Mucosa of descending colon (tissue), 3 donors: ENCODE measurements at places on chromosomes 2 and 18. TPM values are rescaled to one million over a fixed set of nuclear protein-coding genes. Genes with fewer than 3 reads are reported as not detected.

DNA sequence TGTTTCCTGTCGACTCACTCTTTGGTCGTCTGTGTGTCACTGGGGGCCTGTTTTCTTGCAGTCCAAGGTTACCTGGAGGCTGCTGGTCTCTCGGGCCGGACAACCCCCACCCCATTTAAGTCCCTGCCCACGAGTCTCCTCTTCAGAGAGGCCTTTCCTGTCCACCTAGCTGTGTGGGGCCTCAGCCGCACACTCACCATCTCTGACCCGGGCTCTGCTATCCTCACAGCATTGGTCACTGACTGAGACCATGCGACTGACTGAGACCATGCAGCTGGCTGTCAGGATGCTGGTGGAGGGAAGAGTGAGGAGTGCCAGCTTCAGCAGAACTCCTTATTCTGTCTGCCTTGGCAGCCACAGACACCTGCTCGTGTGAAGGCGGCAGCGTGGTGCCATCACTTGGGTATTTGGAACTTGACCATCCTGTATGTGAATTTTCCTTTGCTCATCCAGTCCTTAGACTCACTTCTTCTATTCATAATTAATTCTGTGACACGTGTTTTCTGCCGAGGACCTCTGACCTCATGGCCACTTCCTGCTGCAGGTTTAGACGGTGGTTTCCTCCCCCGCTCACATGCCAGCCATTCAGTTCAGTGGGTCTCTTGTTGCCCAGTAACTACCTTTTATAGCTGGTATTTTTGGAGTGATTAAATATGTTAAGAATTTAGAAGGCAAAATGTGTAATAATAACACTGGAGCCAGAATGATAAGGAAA lies 47.5 kb upstream of the ASB1 start:
- no peak for DNase-seq

GRCh38 chr2:205706769-205707381 lies 24.6 kb downstream of the NRP2 start:
- DNase-seq = peak; percentile 50

- no peak for DNase-seq
Measured at GRCh38 chr2:53130441-53130943, 637.1 kb upstream of the CHAC2 start.

The B3GNT7 gene
- total RNA-seq = 330 TPM

The CDH7 gene
- total RNA-seq = not detected

The GNAL gene
- 20.7 TPM for total RNA-seq

The NAT8 gene
- total RNA-seq = not detected

- DNase-seq = no peak
Measured at GRCh38 chr18:58152216-58152615, 108.2 kb downstream of the NEDD4L start.

The ATOH8 gene
- 1.9 TPM for total RNA-seq

DNA sequence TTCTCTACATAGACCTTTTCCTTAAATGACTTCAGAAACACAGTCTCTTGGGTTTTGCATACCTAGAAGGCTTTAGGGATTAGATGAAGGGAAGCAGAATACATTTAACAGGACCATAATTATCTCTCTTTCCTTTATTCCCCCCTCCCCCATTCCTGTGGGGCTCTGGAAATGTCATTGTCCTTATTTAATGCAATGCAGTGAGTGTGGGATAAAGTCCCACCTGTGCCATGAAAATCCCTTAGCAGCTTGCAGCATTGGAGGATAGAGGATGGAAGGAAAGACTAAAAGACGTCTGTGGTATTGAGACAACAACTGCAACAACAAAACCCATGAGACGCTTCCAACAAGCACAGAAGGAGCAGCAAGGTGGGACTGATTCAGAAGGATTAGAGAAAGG lies 117.8 kb upstream of the DCC start:
- no peak for DNase-seq

DNA sequence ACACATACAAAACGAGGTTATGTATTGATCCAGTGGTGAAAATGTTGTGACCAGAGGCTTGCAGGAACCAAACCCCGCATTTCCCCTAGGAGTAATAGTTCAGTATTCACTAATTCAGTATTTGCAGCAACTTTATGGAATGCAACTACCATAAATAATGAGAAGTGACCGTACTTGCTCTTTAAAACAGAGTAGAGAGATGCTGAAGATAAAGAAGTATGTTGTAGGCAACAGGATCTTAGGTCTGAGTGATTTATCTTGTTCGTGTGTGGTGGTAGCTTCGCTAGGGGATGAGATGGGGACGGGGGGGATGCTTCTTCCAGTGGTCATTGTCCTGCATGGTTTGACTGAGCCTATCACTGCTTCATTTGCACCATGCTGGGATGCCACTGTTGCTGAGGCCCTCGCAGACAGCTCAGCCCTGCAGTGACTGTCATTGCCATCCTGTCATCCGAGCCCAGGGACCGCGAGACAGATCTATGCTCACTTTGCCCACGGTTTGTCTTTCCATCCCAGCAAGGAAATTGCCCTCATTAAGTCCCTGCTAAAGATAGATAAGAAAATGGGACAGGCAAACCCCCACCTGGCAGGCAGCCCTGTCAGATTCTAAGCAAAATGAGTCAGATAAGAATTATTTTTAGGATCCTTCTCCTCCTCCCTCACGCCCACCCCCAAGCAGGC lies 181.3 kb downstream of the CTIF start:
- DNase-seq = no peak

DNA sequence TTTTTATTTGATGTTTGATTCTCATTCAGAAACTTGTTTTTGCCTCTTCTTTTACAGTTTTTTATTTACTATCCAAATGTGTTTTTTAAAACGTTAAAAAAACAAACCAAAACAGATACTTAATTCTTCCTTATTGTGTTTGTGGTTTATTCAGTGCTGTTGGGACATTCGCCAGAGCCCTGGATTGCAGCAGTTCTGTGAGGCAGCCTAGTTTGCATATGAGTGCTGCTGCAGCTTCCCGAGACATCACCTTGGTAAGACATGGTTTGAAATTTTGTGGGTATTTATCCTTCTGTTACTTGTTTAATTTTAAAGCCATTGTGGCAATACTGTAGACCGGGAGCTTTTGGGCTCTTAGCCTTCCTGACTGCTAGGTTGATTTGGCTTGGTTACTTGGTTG lies 91.2 kb downstream of the MTA3 start:
- no peak for DNase-seq

The ANO7 gene
- total RNA-seq = 106 TPM

DNA sequence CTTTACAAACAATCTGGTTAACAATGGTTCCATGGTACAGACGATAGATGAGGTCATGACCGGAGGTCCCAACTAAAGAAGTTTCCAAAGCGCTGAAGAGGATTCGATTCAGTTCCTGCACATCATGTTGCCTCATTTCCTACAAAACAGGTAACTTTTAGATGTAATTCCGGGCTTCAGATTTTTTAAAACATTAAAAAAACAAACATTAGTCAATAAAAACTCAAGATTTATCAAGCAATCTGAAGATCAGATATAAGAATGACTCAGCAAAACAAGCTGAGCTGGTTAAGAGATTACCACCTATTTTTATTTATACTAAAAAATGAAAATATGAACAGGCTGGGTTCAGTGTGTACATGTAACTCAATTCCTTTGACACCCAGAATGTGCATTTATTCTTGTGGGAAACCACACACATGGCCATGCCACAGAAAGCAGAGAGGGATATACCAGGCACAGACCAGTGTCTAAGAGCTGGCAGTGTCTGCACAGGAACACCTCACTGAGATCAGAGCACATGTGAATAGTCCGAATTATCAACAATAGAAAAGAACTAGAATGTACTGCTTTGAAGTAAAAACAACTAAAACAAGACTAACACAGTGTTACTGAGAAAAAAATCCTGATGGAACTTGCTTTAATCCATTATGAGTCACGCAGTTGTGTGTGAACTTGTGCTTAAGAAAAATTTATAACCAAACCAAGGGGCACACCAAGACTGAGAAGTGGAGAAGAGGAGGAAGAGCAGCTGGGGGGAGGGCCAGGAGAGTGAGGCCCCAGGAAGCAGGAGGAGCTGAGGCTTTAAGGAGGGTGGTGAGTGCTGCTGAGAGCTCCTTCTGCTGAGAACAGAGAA lies 9.5 kb downstream of the USP40 start:
- no peak for DNase-seq

DNA sequence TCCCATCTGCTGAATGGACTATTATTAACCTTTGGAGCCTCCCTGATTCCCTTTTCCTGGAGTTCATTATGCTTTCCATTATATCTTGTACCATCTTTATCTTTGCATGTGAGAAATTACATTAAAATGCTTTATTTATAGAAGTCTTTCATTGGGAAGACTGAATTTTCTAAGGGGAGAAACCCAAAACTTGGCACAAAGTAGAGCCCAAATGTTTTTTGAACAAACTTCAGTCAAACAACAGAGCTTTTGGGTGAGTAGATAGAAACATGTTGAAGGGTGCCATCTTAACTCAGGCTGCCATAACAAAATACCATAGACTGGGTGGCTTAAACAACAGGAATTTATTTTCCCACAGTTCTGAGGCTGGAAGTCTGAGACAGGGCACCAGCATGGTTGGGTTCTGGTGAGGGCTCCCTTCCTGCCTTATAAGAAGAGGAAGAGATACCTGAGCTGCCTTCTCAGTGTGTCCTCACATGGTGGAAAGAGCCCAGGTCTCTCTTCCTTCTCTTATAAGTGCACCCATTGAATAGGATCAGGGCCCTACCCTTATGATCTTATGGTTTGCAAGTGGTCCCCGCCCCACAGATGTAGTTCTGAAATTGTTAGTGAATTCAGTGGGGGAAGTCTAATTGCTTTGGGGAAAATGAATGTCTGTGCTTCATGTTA lies 19.2 kb downstream of the RALB start:
- no peak for DNase-seq

GRCh38 chr2:210189452-210190138 lies 18.4 kb upstream of the KANSL1L start:
- DNase-seq = no peak

DNA sequence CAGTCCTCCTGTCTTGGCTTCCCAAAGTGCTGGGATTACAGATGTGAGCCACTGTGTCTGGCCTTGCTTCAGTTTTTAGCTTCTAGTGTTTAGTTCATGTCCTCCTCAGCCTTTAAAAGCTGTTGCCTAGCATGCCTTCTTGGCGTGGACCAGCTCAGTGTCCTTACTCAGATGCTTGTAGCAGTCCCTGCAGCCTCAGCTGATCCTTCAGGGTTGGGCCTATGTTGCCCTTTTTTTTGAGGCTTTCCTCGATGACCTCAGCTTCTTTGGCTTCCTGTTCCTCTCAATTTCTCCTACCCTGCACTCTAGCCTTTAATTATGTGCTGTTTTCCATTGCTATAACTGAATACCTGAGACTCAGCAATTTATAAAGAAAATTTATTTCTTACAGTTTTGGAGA lies 57.7 kb downstream of the TANC1 start:
- no peak for DNase-seq

DNA sequence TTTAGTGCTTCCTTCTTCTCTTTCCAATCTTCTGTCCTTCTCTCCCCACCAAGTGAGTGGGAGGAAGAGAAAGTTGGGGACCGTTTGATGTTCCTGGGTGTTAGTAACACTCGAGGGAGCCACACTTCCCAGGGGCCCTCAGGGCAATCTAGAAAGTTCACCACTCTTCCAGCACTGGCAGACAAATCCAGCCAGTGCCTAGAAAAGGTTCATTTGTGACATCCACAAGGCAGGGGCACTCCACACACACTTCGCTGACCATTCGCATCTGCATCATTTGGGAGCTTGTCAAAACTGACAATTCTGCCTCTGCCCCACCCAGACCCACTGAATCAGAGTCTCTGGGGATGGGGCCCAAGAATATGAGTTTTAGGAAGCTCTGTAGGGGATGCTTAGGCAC lies 86.8 kb upstream of the ST3GAL5 start:
- no peak for DNase-seq

The TP53I3 gene
- 121 TPM for total RNA-seq

DNA sequence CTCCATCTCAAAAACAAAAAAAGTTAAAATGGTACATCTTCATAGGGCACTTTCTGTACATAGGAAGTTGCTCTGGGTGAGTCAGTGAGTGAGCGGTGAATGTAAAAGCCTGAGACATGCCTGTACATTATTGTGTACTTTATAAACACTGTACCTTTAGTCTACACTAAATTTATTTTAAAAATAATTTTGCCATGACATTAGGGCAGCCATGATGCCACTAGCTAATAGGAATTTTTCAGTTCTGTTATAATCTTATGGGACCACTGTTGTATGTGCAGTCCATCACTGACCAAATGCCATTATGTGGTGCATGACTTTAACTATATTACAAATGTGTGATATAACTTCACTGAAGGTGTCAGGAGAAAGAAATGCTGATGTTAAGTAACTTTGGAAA lies 11.0 kb upstream of the TXNDC2 start:
- DNase-seq = no peak

GRCh38 chr18:39624961-39625360 lies 2059.4 kb upstream of the CELF4 start:
- no peak for DNase-seq

- DNase-seq = no peak
Measured at GRCh38 chr2:6372317-6372901, 493.3 kb downstream of the CMPK2 start.

The IL1R1 gene
- 40.1 TPM for total RNA-seq

DNA sequence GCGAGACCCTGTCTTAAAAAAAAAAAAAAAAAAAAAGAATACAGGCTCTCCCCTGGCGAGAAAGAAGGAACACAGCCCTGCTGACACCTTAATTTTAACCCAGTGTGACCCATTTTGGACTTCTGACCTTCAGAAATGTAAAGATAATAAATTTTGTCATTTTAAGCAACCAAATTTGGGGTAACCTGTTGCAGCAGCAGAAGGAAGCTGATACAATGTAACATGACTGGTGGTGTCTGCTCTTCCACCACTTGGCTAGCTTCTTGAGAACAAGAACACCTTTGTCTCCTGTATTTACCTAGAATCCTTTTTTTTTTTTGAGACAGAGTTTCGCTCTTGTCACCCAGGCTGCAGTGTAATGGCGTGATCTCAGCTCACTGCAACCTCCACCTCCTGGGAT lies 6.6 kb upstream of the STK11IP start:
- DNase-seq = no peak

The RGPD3 gene
- 0.26 TPM for total RNA-seq

GRCh38 chr2:208570851-208571763 lies 164.5 kb downstream of the PTH2R start:
- DNase-seq = peak; percentile 26

DNA sequence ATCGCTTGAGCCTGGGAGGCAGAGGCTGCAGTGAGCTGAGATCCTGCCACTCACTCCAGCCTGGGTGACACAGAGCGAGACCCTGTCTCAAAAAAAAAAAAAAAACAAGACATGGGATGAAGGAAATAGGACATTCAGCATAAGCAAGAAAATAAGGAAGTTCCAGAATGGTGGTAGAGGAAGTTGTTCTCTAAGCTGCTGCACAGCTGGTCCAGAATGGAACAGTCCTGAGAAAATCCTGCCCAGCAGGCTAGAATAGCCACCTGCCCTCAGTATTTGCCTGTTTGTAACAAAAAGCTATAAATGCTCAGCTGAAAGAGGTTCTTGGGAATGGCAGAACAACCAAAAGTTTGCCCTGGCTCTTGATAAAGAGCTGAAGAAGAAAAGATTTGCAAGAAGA lies 11.1 kb upstream of the MAPRE3 start:
- DNase-seq = no peak

The HOXD1 gene
- 5.9 TPM for total RNA-seq

GRCh38 chr2:22377268-22377667 lies 1007.7 kb upstream of the KLHL29 start:
- DNase-seq = no peak

- no peak for DNase-seq
Measured at GRCh38 chr18:1544016-1544415, 639.3 kb downstream of the ADCYAP1 start.

- DNase-seq = no peak
Measured at GRCh38 chr2:222242532-222242931, 56.3 kb downstream of the PAX3 start.
